ENCODE measurements at places on chromosomes 5 and 9. TPM values are rescaled to one million over a fixed set of nuclear protein-coding genes. Genes with fewer than 3 reads are reported as not detected.

The RIOK2 gene
- total RNA-seq: 12.4 TPM

The DMGDH gene
- total RNA-seq: not detected

The PCDHAC2 gene
- 1.1 TPM for total RNA-seq

The EQTN gene
- 0.23 TPM for total RNA-seq

The QRFP gene
- total RNA-seq: not detected

The STPG3 gene
- not detected for total RNA-seq

Data from hair follicular keratinocyte (primary cell).